ENCODE measurements at places on chromosomes 13 and 19.

DNA sequence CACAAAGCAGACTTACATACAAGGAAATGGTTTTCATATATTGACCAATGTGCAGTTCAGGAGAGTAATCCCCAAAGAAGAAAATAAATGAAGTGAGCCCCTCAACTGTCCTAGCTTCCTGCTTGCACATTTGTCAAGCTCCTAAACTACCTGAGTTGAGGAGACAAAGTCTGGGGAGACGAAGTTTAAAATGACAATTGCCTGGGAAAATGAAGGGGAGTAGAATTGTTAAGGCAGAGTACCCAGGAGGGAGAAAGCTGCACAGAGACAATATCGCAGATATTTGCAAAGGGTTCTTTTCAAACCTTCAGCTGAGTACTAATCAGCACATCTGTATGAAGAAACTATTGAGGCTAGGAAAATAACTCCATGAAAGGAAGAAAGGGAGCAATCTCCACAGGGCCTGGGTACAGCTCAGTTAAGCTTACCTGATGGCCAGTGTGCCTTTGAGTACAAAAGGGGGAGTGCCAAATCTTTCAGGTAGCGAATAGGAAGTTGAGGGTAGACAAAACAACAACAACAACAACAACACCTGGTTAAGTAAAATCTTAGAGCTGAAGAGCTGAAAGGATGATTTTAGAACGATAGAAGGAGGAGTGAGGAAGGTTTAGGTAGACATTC is 1700.1 kb upstream of the PRR20A start:
- no peak for DNase-seq

DNA sequence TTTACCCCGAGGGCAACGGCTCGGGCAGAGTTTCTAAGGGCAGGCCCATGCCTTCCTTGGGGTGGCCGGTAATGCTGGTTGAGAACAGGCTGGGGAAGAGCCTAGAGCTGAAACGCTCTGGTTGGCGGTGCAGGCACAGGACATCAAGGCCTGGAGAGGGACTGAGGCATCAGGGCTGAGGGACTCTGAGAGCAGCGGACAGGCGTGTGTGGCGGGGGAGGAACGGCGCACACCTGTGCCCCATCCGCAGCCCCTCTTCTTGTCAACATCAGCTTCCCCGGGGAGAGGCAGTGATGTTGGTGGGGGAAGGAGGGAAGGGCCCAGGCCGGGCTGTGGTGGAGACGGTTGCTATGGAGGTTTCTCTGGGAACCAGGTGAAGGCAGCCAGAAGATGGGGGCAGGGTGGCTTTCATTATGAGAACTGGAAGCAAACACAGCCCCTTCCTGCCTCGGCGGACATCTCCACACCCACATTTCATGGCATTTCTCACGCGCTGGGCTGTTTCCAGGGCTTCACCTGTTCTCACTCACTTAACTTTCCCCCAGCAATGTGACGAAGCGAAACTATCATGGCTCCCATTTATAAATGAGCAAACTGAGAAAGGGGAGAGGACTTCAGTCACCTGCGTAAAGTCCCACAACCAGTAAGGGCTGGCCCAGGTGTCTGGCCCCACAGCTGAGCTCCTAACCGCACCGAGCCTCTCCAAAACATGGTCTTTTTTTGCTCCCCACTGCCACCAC is 8.2 kb upstream of the ATF5 start:
- no peak for DNase-seq

DNA sequence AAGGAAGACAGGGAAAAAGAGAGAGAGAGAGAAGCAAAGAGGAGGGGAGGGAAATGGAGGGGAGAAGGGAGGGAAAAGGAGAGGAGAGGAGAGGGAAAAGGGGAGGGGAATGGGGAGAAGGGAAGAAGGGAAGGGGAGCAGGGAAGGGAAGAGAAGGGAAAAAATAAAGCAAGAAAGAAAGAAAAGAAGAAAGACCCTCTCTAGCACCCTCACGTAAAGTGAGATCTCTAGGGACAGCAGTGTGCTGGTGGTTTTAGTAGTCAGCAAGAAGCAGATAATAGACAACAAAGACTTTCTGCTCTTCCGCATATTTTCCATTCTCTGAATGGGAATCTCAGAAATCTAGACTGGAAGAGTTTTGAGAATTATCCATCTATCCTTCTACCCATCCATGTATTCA is 201.8 kb upstream of the RFC3 start:
- no peak for DNase-seq

DNA sequence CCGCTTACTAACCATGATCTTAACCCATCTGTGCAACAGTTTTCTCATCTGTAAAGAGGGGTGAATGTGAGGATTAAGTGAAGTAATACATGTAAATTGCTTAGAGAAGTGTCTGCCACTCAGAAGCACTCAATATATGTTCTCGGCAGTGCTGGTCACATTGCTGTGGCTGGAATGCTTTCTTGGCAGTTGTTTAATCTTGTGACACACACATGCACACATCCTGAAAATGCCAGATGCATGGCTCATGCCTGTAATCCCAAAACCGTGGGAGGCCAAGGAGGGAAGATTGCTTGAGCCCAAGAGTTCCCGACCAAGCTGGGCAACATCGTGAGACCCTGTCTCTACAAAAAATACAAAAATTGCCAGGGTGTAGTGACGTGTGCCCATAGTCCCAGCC is 4.9 kb upstream of the DMKN start:
- DNase-seq, result peak; percentile 98

DNA sequence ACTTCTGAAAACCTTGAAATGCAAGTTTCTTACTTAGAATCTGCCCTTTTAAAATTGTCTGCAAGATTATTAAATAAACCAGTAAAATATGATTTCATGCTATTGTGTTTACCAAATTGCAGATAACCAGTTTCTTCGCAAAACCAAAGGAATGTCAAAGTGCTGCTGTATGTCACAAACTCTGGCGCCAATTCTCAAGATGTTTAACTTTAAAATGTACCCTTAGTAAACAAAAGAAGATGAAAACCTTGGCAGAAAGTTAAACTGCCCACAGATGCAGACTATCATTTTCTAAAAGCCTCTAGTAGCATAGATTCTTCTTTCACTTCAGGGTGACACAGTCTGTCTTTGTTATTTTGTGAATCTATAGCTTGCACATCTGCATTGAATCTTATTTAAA is 189.2 kb downstream of the SLITRK6 start:
- DNase-seq, result no peak

- peak; percentile 56 for DNase-seq
Measured at GRCh38 chr13:39051157-39051556, 12.9 kb downstream of the NHLRC3 start.

GRCh38 chr13:99619207-99619606 is 117.9 kb downstream of the TM9SF2 start:
- DNase-seq, result no peak

GRCh38 chr19:4229179-4229931 is at the start of gene EBI3:
Gene EBI3 (plus strand): TSS chr19:4229523. CDS start chr19:4229551, 28 bp downstream.
- DNase-seq, result peak; percentile 58

DNA sequence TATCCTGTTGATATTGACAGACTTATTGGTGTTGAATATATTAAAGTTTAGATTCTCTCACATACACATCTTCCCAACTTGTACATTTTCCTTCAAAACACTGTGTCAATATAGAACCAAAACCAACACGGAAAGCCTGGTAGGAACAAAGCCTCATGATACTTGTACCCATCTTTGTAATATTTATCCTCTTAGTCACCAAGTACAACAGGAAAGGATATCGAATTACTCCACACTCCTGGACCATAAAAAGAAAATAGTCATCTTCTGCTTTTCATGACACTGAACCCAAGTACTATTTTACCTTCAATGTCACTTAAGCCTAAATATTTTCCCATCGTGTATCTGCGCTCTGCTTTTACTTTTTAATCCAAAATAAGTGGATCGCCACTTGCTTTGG is 702.9 kb upstream of the PCDH9 start:
- DNase-seq, result no peak

- no peak for DNase-seq
Measured at GRCh38 chr13:34021619-34022018, 203.7 kb downstream of the RFC3 start.

- no peak for DNase-seq
Measured at GRCh38 chr19:55676383-55676782, 1.4 kb downstream of the EPN1 start.

DNA sequence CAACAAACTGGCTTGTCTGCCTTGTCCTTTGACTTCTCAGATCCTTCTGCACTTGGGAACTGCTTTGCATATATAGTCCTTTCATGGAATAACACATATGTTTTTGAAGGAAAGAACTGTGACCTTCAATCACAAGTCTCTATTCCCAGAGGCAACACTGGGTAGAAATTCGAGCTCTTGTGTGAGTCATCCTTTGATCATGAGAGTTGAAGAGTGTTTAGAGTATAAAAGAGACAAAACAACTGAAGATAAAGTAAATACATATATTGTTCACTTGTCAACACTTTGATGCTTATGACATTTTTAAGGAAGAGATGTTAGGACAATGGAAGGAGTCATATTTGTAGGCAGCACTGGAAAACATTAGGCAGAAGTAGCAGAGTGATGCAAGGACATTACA is 5.2 kb upstream of the OR7A5 start:
- DNase-seq, result no peak

- no peak for DNase-seq
Measured at GRCh38 chr13:21318891-21319532, 140.1 kb downstream of the ZDHHC20 start.

DNA sequence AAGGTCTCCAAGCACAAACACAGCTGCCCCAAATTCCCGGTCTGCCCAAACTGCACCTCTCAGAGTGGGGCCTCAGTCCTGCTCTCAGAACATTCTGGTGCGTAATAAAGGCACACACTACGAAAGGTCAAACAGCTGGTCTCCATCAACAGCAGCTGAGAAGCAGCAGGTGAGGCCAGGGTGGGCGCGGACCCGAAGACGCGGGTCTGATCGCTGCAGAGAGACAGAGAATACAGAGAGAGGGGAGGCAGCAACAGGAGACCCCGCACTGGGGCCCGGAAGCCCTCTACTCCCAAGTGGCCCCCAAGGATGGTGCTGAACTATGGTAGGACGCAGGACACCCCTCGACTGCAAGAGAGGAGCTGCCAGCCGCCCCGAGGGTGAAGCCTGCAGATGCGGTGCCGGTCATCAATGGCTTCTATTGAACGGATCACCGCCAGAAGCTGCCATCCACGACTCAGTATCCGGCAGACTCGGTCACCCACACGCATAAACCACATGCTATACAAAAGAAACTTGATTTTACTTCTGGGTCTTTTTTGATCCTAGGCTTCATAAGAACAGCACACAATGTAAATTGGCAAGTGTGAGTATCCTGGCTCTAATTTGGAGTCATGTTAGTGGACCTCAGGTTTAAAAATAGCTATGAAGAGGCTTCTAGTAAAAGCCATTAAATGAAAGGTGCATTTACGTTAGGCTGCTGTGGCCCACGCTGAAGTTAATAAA is 33.4 kb downstream of the STK24 start:
- no peak for DNase-seq

DNA sequence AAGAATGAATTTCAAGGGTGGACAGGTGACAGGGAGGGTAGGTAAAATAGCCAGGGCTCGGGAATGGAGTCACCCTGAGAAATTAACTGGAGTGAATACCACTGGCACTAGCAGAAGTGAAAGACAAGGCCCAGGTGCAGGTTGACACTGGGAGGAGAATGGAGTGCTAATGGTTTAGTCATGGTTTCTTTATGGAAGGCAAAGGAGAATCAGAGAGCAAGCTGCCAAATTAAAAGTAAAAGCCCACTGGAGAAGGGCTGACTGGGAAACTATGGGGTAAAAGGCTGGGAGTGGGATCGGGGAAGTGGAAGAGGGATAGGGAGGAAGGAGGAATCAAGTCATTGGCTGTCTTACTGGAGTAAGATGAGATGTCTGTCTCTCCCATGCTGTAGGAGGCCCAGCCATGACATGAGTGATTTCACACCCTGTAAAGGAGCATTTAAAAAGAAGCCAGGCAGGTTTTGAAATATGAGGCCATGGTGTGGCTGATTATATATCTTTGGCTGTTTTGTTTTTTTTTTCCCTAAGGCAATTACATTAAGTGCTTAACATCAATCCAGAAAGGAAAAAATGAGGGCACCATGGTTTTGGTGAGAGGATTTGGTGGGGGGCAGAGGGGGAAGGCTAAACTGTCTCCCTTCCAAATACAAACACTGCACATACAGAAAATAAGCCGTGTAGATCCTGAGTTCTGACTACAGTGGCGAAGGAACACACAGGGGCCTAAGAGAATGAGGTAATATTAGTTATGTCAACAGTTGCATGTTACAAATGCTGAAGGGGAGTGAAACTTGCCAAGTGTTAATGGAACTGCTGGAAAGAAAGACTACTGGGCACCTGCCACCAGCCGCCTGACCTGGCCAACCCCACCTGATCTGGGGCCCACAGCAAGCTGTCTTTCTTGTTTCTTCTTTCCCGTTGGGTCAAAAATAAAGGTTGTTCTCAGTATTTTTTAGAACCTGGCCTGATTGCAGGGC is 183.5 kb upstream of the TSC22D1 start:
- DNase-seq, result no peak

DNA sequence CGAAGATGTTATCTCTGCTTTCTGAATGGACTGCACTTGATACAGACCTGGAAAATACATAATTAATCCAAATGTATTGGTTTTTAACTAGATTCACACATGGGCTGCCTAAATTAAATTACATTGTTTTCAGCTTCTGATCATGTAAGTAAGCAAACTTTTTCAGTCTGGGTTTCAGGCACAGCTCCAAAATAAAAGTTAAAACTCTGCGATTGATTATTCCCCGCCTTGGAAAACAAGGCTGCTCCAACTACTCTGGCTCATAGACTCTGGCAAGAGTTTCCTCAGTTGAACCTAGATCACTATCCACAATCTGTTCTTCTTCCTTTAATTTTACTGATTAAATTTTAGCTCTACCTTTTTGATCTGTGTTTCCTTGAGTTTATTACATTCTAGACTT is 526.0 kb upstream of the SPRY2 start:
- DNase-seq, result no peak

- no peak for DNase-seq
Measured at GRCh38 chr13:80444240-80445015, 103.5 kb upstream of the SPRY2 start.

- no peak for DNase-seq
Measured at GRCh38 chr19:4749870-4750590, 26.4 kb upstream of the DPP9 start.

DNA sequence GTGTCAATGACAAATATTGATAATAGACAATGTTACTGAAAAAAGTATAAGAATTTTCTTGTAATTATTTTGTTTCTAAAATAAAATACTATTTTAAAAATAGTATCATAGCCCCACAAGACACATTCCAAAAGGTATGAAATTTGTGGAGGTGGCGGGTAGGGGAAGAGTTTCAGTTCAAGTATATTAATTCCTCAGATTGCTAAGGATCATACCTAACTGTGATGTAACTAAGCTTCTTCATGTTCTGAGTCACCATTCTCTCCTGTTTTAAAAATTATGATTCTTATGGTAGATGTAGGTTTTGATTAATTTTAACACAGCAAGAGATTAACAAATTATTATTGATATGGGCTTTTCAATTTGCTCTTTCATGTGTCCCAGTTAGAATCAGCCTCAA is 61.3 kb downstream of the MYO16 start:
- DNase-seq, result no peak

GRCh38 chr13:53079691-53080090 is 51.1 kb downstream of the OLFM4 start:
- no peak for DNase-seq

- DNase-seq, result no peak
Measured at GRCh38 chr19:46901701-46902401, 41.1 kb downstream of the ARHGAP35 start.

GRCh38 chr19:54882758-54883157 is 8.7 kb downstream of the FCAR start:
- DNase-seq, result no peak

Measured in fibroblast of skin of scalp (primary cell).